Left ventricle myocardium superior (tissue), 1 donor: ENCODE measurements at places on chromosomes 1 and 21. TPM values are rescaled to one million over a fixed set of nuclear protein-coding genes. Genes with fewer than 3 reads are reported as not detected.

GRCh38 chr1:44721485-44722361 is 9.2 kb downstream of the RNU5D-1 start:
- no peak for DNase-seq

- no peak for DNase-seq
Observed at GRCh38 chr1:186511761-186512637, 51.1 kb upstream of the PDC start.

DNA sequence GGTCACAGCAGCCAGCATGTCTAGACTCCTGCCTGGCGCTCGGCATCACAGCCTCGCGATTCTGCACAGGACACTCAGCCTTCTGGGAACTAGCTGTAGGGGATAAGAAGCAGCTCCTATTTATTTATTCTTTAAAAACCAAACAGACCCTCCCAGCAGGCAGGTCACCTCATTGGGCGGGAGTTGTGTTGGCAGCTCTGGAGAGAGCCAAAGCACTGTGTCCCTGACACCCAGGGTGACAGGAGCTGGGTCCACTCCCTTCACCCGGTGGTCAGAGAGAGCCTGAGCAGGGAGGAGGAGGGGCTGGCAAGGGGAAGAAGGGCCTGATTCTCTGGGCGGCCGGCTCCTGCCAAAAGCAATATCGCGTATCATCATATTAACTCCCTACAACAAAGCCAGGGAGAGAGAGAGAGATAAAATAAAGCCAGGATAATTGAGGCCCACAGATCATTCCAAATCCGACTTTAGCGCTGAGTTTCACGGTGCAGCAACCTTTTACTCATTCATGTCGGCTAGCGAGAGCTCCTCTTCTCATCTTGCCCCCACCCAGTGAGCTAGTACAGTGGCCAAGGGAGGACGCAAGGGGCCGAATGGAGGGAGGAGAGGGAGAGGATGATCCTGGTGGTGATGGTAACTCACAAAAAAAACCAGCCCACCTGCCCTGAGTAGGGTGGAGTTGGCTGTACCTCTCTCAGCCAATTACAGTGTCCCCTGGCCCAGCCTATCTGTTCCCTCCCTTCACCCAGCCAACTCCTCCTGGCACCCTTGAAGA is 79.8 kb upstream of the IFFO2 start:
- DNase-seq: no peak

GRCh38 chr1:228015276-228016180 is 8.7 kb downstream of the WNT3A start:
- peak; percentile 9 for DNase-seq

DNA sequence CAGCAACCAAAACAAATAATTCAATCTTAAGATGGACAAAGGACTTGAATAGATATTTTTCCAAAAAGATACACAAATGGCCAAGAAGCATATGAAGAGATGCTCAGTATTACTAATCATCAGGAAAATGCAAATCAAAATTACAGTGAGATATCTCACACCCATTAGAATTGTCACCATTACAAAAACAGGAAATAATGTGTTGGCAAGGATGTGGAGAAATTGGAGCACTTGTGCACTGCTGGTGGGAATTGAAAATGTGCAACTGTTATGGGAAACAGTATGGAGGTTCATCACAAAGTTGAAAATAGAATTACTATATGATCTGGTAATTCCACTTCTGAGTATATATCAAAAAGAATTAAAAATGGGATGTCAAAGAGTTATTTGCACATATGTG is 83.2 kb downstream of the SH3GLB1 start:
- DNase-seq: no peak

- no peak for DNase-seq
Observed at GRCh38 chr21:42474043-42474831, 21.8 kb downstream of the RSPH1 start.

- peak; percentile 46 for DNase-seq
Observed at GRCh38 chr21:42939582-42940413, 14.4 kb upstream of the ERVH48-1 start.

ADAMTS5 gene
- total RNA-seq: 3.0 TPM

GJB5 gene
- not detected for total RNA-seq

SH2D1B gene
- 0.40 TPM for total RNA-seq

UCHL5 gene
- total RNA-seq: 45.3 TPM
